CD4-positive, alpha-beta T cell (primary cell): ENCODE measurements at places on chromosomes 16 and 17.

- H3K27me3 ChIP-seq, result no peaks in the 10 kb centered on the region
- no peaks in the 10 kb centered on the region for H3K36me3 ChIP-seq
- DNase-seq, result no peak
- H3K4me3 ChIP-seq, result no peak overlapping the region
- no peak overlapping the region for H3K27ac ChIP-seq
- H3K4me1 ChIP-seq, result peaks cover 12% of the 10 kb centered on the region
Measured at GRCh38 chr17:75430159-75430974, 24.9 kb upstream of the GRB2 start.

DNA sequence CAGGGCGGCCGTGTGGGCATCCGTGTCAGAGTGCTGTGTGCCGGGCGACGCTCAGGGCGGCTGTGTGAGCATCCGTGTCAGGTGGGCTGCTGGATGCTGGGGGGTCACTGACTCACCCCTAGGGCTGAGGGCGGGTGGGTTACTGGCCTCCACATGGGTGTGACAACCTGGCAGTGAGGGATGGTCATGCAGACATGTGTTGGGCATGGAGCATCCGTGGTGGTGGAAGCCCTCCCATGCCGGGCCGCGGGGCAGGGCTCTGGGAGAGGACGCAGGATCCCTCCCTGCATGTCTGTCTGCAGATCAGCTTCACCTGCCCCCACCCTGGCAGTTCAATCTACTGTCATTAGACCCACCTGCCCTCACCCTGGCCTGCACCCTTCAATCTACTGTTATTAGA lies 56.3 kb downstream of the METRNL start:
- no peak overlapping the region for H3K4me3 ChIP-seq
- no peak overlapping the region for H3K27ac ChIP-seq
- no peaks in the 10 kb centered on the region for H3K36me3 ChIP-seq
- no peak for DNase-seq
- no peaks in the 10 kb centered on the region for H3K4me1 ChIP-seq
- peaks cover 4% of the 10 kb centered on the region for H3K27me3 ChIP-seq

DNA sequence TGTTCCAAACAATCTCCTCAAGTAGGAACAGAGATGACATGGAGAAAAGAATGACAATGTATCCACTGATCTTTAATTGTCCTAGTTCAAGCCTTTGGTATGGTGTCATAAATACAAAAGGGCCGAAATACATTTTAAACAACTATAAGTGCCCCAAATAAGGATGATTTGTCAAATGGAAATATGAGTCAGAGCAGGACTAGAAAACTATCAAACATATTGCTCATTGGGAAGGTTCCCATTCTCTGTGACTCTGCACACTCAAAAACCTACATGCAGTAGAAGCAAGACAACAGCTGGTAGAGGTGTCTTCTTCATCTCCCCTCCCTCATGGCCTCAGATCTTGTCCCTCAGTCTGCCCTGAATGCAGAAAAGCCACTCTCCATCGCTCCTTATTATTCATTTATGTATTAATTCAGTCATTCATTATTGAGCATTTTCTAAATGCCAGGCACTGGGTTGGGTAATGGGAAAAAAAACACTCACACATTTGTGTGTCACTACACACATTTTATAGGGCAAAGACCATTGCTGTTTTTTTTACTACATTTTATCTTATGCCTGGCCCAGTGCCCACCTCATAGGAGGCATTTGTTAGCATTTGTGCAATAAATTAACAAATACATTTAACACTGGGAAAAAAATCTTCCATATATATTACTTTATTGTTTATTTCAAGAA lies 10.1 kb downstream of the CA10 start:
- H3K4me1 ChIP-seq, result no peaks in the 10 kb centered on the region
- no peak overlapping the region for H3K4me3 ChIP-seq
- DNase-seq, result no peak
- H3K36me3 ChIP-seq, result no peaks in the 10 kb centered on the region
- H3K27me3 ChIP-seq, result no peaks in the 10 kb centered on the region

GRCh38 chr16:53515259-53515658 lies 12.2 kb upstream of the AKTIP start:
- no peak for DNase-seq
- H3K36me3 ChIP-seq, result no peaks in the 10 kb centered on the region
- H3K4me1 ChIP-seq, result peaks cover 75% of the 10 kb centered on the region
- H3K27me3 ChIP-seq, result no peaks in the 10 kb centered on the region

DNA sequence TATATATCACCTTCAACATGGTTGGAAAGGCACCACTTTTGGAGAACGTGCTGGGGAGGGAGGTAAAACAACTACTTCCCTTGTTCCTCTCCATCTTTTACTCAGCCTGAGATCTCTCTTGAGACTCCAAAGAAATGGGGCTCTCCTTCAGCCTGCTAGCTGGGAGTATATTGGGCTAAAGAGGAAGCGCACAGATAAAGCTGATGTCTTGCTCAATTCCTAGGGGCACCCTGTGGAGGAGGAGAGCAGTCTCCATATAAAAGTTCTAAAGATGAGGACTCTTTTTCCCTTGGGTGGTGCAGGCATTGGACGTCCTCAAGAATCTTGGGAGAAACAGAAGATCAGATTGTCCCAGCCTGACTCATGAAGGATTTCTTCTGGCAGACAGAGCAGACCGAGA lies 4.6 kb upstream of the ETV4 start:
- peaks cover 18% of the 10 kb centered on the region for H3K4me1 ChIP-seq
- no peak overlapping the region for H3K4me3 ChIP-seq
- peaks cover 57% of the 10 kb centered on the region for H3K27me3 ChIP-seq
- no peaks in the 10 kb centered on the region for H3K36me3 ChIP-seq

DNA sequence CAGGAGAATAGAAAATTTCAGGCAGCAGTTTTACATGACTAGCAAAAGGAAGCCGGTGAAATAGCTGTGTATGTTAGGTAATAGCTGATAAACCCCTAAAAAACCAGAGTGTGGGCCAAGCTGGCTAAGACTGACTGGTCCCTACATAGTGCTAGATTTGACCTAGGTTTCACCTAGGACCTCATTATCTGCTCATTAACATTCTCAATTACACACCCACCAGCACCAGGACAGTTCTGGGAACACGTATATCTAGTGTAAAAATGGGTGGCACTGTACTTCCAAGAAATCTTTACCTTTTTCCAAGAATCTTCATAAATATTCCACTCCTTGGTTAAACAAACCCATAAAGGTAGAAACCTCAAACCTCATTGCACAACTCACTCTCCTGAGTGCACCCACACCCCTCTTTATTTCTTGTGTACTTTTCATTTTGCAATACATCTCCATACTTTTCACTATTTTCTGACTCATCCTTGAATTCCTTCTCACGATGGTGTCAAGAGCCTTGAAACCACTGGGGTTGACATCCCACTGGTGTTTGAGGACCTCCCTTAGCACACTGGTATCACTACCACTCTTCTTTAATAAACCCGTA lies 262.7 kb upstream of the KCNJ16 start:
- DNase-seq, result no peak
- H3K4me1 ChIP-seq, result no peaks in the 10 kb centered on the region
- H3K4me3 ChIP-seq, result no peak overlapping the region

- no peak for DNase-seq
- H3K27me3 ChIP-seq, result peaks cover 11% of the 10 kb centered on the region
- H3K27ac ChIP-seq, result no peak overlapping the region
- H3K4me1 ChIP-seq, result no peaks in the 10 kb centered on the region
- no peaks in the 10 kb centered on the region for H3K36me3 ChIP-seq
Measured at GRCh38 chr17:45688820-45689219, 95.3 kb upstream of the CRHR1 start.

DNA sequence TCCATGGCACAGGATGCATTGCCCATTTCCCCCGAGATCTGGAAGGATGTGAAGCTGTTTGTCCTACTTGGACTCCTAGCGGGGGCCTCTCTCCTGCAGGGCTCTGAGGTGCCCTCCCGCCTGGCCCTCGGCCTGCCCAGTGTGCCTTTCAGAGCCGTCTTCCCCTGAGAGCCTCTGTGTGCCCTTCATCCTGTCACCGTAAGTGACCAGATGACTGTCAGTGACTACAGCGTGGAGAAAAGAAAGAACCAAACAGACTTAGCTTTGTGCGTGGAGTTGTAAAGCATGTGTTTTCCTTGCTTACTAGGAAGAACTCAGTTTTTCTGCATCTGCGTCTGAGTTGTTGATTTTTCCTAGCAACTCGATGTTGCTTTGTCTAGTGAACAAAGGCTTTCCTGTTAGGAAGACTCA lies 56.1 kb downstream of the BANP start:
- no peak for DNase-seq
- H3K27me3 ChIP-seq, result no peaks in the 10 kb centered on the region

- peaks cover 33% of the 10 kb centered on the region for H3K4me1 ChIP-seq
- H3K36me3 ChIP-seq, result peaks cover 71% of the 10 kb centered on the region
- H3K4me3 ChIP-seq, result no peak overlapping the region
- no peak overlapping the region for H3K27ac ChIP-seq
- no peak for DNase-seq
Measured at GRCh38 chr17:8142158-8142886, 9.9 kb downstream of the PER1 start.

DNA sequence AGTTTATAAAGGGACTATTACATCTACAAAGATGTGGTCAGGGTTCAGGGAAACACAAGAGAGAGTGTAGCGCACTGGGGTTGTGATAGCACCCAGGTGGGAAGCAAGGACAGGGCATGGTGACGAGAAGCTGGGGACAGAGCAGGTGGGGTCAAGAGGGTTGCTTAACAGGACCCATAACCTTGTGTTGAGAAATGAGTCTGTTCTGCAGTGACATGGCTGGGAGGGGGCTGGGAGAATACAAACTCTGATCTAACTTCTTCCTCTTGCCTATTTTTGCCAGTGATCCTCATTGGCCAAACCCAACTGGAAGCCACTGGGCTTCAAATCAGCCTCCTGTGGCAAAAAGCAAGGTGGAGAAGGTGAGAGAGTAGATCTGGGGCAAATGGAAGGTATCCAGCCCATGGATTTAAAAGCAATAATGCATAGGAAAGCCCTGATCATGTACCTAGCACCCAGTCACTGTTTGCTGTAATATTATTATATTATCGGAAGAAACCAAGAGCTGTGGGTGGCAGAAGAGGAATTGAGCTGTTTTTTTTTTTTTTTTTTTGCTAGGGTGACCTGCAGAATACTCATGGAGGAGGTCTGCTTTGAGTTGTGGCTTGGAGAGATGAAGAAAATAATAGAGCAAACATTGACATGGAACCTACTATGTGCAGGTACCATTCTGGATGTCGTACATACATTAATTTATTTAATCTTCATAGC lies 76.9 kb upstream of the ZFHX3 start:
- peaks cover 11% of the 10 kb centered on the region for H3K4me1 ChIP-seq
- H3K36me3 ChIP-seq, result no peaks in the 10 kb centered on the region
- H3K27me3 ChIP-seq, result no peaks in the 10 kb centered on the region
- DNase-seq, result no peak
- H3K27ac ChIP-seq, result no peak overlapping the region

DNA sequence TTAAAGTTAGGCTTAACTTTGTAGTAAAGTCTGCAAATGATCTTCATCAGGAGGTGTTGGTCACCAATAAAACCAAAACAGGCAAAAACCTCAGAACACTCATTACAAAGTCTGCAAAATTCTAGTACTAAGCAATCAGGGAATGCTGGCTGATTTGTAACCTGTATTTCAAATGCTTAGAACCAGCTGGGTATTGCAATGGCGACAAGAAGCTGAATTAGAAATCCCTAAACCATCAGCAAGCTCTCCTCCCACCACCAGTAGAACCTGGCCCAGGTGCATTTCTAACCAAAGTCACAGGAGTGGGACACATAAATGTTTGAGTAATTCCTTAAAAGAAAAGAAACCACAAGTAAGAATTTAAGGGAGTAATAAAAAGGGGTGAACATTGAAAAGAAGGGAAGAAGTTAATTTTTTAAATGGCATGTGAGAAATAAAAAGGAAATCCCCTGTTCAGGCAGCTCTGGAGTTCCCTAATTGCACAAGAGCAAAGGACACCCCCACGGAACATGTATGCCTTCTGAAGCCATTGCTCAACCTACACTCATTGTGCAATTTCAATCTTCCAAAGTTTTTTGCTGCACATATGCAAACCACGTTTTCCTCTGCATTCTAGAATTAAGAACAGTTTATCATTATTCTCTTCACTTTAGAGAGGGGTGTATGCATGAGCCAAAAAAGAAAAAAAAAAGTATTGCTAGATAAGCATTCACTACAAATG lies 102.9 kb downstream of the HIC1 start:
- H3K27ac ChIP-seq, result no peak overlapping the region
- H3K4me3 ChIP-seq, result no peak overlapping the region
- H3K36me3 ChIP-seq, result peaks cover 38% of the 10 kb centered on the region
- H3K27me3 ChIP-seq, result no peaks in the 10 kb centered on the region
- H3K4me1 ChIP-seq, result no peaks in the 10 kb centered on the region

GRCh38 chr17:29136998-29137730 lies 43.0 kb downstream of the MYO18A start:
- DNase-seq, result no peak
- no peaks in the 10 kb centered on the region for H3K27me3 ChIP-seq
- H3K27ac ChIP-seq, result peak overlapping the region; percentile 42
- peaks cover 88% of the 10 kb centered on the region for H3K4me1 ChIP-seq
- peaks cover 31% of the 10 kb centered on the region for H3K36me3 ChIP-seq
